Bronchus fibroblast of lung (primary cell): ENCODE measurements at places on chromosomes 2 and 18. TPM values are rescaled to one million over a fixed set of nuclear protein-coding genes. Genes with fewer than 3 reads are reported as not detected.

RTKN gene
- 14.0 and 17.0 TPM in 2 replicates for total RNA-seq

LDLRAD4 gene
- not detected in 2 replicates for total RNA-seq

FAM98A gene
- total RNA-seq: 38.7 and 45.6 TPM in 2 replicates

HRH4 gene
- total RNA-seq: not detected in 2 replicates

RNU2-63P gene
- total RNA-seq: not detected in 2 replicates

CIDEA gene
- 0.84 and 1.2 TPM in 2 replicates for total RNA-seq

CPO gene
- total RNA-seq: not detected in 2 replicates

CKAP2L gene
- 18.6 and 19.8 TPM in 2 replicates for total RNA-seq

ARMC9 gene
- 12.3 and 13.5 TPM in 2 replicates for total RNA-seq
